Activated CD4-positive, alpha-beta T cell treated with anti-CD3 and anti-CD28 coated beads for 24 hours (primary cell): ENCODE measurements at places on chromosomes 16 and 17.

DNA sequence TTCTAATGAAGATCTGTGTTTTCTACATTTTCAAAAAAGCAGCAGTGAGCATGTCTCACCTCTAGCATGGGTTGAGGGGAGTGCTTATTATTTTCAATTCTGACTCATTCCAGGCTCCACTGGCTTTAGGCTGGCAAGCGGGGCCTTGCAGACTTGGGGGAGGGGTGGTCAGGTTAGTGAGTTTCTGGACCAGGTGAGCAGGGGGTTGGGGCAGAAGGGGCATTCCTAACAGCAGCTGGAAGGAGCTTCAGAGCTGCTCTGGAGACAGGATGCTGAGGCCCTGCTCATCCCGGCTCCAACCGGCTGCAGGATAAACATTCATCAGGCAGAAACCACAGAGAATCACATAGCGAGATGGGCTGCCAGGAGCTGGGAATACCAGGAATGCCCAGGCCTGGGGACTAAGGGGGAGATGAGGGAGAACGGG lies 10.5 kb upstream of the KRT19 start:
- DNase-seq = no peak

- DNase-seq = no peak
Measured at GRCh38 chr17:62968445-62968923, 2.4 kb downstream of the TANC2 start.

DNA sequence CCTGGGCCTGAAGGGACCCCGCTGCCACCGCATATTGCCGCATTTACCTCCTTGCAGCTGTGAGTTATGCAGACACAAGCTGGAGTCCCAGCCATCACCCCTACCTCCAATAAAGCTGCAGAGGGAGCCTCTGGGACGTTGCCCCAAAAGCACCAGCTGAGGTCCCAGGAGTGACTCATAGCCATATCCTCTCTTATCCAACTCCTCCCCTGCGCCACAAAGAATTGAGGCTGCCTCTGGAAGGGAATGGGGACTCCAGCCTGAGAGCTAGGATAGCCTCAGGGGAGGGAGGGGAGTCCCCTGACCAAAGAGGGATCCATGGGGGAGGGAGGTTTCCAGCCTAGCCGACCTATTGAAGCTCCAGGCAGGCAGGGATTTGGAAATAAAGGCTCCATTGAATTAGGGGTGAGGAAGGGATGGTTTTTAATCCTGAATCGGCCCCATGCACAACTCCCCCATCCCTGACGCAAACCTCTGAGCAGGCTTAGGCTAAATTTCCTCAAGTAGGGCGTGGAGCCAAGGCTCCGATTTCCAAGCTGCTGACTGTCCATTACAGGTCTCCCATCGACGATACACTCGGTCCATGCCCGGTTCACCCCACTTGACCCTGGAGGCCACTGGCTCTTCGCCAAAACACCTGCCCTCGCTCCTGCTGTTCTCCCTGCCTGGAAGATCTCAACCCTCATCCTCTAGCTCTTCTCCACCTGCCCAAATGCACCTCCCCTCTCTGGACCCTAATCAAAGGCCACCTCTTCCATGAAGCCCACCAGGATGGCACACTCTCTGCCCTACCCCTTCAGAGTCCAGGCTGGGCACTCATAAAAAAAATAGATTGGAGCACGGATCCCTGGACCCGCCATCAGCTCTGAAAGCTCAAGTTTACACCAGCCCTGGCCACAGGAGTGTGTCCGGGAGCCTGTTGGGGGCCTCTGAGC lies 27.5 kb downstream of the PIMREG start:
- DNase-seq = no peak

DNA sequence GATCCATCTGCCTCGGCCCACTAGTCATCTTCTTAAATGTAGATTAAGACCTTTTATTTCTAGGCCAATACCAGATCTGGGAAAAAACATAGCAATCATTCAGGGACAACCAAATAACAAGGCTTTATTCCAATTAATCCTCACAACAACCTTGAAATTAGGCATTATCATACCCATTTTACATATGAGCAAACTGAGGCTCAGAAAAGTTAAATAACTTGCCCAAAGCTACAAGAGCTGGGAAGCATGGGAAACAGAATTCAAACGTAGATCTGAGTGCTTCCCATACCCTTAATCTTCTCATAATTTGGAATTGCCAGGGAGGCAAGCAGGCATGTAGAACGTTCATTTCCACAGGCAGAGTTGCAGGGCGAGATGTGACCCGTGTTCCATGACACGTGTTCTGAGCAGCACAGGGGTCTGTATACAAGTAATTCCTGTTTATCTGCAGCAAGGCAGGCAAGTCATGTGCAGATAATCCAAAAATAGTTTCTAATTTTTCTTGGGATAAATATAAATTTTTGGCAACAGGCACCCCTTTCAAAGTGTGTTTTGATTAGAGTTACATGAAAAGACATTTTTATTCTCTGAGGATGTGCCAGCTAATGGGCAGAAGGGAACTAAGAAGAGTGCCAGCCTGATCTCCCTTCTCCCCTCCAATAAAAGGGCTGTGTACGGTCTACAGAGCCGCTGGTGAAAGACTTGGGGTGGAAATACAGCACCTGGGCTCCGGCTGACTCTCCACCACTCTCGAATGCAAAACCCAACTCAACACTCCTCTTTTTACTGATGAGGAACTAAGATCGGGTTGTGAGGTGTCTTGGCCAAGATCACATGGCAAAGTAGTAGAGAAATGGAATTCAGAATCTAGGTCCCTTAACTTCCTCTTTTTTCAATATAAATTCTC lies 27.7 kb upstream of the MYOCD start:
- no peak for DNase-seq

- peak; percentile 70 for DNase-seq
Measured at GRCh38 chr17:27471321-27472269, 15.3 kb downstream of the KSR1 start.

DNA sequence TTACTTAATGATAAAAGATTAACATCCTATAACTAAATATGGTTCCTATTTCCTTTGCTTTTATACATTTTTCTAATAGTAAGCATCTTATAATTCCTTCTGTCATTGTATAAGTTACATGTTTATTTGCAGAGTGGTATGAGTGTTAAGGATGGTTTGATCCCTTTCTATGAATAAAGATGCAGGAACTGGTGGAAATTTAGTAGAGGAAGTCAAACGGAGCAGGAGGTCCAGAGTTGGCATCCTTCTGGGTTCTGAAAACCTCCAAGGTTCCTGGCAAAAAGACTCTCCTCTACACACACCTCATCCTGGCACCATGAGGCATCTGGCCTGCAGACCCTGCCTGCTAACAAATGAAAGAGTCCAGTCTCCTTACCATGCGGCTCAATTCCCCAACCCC lies 296.8 kb downstream of the SOX9 start:
- DNase-seq = no peak

- DNase-seq = no peak
Measured at GRCh38 chr17:61201211-61201610, 198.4 kb upstream of the TBX2 start.

GRCh38 chr17:39219647-39220154 lies 6.0 kb downstream of the STAC2 start:
- DNase-seq = no peak

GRCh38 chr16:11833951-11834695 lies 17.2 kb downstream of the RSL1D1 start:
- DNase-seq = no peak

- DNase-seq = no peak
Measured at GRCh38 chr16:85134789-85135142, 22.5 kb upstream of the CIBAR2 start.

- no peak for DNase-seq
Measured at GRCh38 chr16:85674828-85675227, 13.9 kb downstream of the GINS2 start.

- peak; percentile 74 for DNase-seq
Measured at GRCh38 chr16:15704545-15704987, 54.5 kb downstream of the NDE1 start.

- no peak for DNase-seq
Measured at GRCh38 chr17:44359458-44360143, 4.1 kb downstream of the FAM171A2 start.

DNA sequence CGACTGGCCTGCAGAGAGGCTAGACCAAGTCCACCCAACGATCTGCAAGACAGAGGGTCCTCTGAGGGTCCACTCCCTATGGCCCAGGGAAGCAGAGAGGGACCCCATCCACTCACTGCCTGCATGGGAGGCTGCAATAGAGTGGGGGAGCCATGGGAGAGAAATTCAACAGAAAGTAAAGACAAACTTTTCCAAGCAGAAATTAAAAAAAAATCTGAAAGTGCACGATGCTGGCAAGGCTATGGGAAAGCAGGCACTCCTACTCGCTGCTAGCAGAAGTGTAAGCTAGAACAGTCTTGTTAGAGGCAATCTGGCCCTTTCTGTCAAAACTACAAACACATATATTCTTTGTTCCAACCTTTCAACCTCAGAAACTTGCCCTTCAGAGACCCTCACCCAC lies 85.4 kb downstream of the GAS7 start:
- no peak for DNase-seq

- no peak for DNase-seq
Measured at GRCh38 chr17:61209106-61209439, 190.6 kb upstream of the TBX2 start.

- DNase-seq = no peak
Measured at GRCh38 chr16:21703589-21704174, 39.9 kb downstream of the OTOA start.

GRCh38 chr17:77736199-77736585 lies 222.3 kb upstream of the TNRC6C start:
- no peak for DNase-seq

DNA sequence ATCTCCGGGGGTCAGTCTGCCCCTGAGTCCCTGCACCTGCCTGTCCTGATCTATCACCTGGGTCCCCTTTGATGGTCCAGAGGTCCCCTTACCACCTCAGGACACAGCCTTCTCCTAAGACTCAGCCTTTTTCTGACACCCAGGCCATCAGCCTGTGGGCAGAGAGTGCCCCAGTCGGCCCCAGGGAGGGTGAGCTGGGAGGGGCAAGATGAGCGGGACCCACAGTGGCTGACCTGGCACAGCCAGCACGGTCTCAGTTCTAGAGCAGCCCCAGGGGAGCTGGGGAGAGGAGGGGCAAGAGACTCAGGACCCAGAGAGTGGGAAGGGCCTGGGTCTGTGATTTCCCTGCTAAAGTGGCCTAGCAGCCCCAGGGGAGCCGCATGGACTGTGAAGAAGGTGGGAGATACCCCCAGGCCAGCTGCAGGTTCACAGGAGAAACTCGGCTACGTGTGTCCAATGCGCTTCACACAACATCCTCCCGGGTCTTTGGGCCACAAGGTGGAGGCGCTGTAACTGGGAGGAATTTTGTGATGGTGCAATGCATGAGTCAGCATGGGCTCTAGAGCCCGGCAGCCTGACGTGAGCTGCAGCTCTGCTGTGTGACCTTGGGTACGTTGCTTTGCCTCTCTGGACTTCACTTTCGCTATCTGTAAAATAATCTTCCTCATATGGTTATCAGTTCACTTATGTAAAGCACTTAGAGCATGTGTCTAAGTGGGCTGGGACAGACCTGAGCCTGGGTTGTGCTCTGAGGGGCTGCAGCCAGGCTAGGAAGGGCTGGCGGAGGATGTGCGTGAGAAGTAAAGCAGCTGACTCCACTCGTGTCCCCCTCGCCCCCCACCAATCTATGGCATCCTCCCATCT lies 67.2 kb upstream of the LHX1 start:
- DNase-seq = no peak

DNA sequence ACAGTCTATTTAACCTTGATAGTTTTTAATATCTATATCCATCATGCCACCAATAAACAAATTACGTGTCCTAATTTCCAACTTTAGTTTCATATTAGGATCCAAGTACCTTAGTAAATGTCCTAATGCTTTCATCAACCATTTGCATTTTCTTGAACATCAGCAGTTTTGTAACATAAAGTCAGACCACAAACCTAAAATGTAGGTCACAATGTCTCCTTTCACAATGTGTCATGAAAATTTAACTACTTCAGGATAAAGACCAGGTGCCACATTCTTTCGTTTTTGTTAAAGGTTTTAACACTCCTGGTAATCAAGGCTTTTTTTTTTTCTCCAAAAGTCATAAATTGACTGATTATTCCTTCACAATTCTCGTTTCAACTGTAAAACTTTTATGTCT lies 310.7 kb upstream of the PMFBP1 start:
- no peak for DNase-seq

DNA sequence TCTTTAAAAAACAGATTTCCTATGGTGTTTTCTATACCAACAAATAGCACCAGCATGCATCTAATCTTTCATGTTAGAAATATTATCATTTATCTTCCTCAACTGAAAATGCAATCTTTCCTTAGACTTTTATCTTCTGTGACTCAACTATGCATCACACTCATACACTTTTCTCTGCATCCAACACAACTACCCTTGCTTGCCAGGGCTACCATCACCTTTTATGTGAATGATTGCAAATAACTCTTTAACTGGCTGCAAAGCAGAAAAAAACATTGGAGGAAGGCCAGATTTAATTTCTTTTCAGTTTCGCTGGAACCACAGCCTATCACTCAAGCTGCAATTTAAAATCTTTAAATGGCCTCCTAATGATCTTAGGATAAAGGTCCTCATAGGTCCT lies 212.9 kb downstream of the CDH8 start:
- no peak for DNase-seq

DNA sequence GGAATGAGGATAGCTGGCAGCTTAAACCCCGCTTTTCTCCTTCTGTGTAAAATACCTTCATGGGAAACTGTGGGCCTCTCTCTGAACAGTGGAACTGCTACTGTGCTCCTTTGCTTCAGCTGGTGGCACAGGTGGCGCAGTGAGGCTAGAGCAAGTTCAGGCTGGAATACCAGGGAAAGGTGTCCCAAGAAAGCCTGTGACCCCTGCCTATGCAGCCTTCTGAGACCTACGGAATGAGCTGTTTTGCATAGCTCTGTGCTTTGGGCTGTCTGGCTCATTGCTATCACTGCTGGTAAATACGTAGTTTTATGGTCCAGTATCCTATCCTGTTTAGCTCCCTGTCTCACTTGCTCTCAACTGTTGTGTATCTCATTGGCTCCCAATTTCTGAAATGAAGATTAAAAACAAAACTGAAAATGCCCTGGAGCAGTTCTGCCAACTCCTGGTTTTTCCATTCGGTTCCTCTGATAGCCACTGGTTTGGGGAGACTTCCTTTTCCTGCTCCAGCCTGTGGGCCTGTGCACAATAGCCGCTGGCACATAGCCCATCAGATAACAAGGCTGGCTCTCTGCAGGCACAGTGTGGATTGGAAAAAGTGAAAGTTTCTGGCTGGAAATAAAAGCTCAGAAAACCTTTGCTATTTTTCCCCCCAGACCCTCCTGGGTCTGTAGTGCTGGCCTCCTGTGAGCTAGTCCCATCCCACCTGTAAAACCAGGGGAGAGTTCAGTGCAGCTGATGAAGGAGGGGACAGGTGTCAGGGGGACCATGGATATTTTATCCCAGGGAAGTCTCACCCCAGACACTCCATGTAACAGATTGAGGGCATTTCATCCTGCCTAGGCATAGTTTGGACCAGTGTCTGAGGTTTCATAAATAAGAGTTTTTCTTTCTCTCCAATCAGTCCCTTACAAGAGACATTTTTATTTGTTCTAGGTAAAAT lies 24.0 kb downstream of the LIMD2 start:
- no peak for DNase-seq

- no peak for DNase-seq
Measured at GRCh38 chr17:33522623-33523022, 229.5 kb upstream of the ASIC2 start.
